NCI-H460 (cell line): ENCODE measurements at places on chromosomes 12 and 14.

DNA sequence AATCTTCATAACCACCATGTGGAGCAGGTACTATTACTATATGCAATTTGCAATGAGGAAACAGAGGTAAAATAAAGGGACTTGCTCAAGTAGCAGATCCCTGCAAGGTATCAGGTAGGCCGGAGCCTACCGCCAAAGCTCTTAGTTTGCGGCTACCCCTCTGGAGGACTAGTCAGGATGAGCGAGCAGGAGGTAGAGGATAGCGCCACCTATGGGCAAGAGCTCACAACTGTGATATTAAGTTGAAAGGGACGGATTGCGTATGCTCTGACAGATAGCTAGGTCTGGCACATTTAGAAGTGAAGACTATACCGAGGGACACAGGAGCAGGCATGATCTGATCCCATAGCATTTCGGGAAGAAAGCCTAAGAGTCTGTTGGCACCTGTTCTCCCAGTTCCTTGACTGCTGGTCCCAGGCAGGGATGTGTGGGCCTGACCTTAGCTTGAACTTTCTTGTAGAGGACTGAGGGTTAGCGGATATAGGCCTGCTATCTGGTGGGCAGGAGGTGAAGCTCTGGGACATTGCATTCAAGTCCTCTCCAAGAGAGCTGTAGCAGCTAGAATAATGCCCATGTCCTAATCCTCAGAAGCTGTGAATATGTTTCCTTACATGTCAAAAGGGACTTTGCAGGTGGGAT lies 48.0 kb downstream of the SLC17A8 start:
- DNase-seq, result peak; percentile 44

DNA sequence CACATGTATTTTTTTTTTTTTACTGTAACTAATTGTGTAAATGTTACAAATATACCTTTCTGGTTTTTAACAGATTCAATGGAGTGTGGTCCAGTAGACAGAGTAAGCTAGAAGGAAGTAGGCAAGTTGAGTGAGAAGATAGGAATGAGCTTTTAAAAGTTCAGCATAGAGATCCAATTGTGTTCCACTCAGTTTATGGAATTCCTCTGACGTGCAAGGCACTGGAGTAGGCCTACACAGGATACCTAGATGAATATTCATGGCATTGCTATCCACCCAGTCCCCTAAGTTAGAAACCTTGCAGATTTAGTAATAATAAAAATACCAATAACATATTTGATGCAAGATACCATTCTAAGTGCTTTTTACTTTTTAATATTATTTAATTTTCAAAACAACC lies 225.6 kb upstream of the ARID2 start:
- no peak for DNase-seq

- no peak for DNase-seq
Observed at GRCh38 chr14:50932592-50933495, 11.4 kb downstream of the PYGL start.

- no peak for DNase-seq
Observed at GRCh38 chr14:76109087-76109880, 42.4 kb upstream of the GPATCH2L start.

GRCh38 chr12:46958053-46958452 lies 121.4 kb upstream of the PCED1B start:
- DNase-seq, result no peak

DNA sequence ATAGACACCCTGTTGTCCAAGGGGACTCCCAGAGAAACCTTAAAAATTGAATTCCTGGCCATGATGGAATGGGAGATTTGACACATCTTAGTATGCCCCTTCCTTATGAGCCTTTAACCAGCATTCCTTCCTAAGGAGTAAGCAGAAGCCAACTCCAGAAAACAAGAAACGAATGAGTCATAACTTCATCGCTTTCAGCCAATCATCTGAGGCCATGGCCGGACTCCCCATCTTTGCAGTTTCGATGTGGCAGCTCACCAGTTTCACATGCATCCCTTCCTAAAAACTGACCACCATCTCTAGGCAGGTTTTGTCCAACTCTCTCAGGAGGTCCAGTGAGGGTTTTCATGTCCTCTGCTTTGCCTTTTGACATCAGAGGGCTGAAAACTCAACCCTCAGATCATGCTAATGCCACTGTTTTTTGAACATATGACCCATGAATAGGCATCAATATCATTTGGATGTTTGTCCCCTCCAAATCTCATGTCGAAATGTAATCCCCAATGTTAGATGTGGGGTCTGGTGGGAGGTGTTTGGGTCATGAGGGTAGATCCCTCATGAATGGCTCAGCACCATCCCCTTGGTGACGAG lies 19.9 kb downstream of the DAAM1 start:
- DNase-seq, result no peak

- DNase-seq, result no peak
Observed at GRCh38 chr14:24693983-24694382, 60.0 kb upstream of the GZMB start.

DNA sequence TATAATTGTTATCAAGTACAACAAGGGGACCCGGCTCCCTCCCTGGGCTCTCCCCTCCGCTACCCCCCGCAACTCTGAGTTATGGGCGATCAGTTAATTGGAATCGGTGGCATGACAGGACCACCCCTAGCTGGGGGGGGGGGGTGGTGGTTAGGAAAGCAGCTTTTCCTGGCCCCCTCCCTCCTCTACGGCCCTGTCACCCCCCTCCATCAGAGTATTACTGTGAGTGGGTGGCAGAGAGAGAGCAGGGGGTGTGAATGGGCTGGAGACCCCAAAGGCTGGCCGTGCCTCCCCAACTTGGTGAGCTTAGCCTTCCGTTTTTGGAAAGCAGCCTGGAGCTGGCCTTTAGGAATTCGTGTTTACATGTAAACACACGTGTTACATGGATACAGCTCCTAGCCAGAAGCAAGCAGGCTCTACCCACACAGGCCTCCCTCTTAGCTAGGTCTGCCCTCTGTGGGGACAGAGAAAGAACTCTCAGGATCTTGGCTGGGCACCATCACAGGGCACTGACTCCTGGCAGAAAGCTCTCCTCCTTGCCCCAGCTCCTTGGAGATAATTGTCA lies 1.1 kb upstream of the HOXC4 start:
- no peak for DNase-seq

GRCh38 chr14:76077340-76077739 lies 74.4 kb upstream of the GPATCH2L start:
- no peak for DNase-seq

- DNase-seq, result no peak
Observed at GRCh38 chr12:77888611-77889010, 57.9 kb downstream of the NAV3 start.

DNA sequence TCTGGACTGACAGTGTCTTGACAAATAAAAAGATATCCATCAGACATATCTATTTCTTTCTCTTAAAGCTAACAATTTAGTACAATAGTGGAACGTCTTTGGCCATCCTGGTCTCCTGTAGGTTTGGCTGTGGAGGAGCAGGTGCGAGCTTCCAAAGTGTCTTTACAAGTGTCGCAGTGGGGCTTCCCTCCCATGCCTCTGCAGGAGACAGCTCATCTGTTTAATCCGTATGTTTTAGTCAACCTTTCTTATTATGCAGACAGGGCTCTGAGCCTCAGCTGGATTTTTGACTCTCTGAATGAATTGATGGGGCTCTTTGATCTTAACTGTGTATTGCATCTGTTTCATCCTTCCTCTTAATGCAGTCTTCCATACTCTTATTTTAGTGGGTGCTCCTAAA lies 57.5 kb downstream of the RMST start:
- no peak for DNase-seq

DNA sequence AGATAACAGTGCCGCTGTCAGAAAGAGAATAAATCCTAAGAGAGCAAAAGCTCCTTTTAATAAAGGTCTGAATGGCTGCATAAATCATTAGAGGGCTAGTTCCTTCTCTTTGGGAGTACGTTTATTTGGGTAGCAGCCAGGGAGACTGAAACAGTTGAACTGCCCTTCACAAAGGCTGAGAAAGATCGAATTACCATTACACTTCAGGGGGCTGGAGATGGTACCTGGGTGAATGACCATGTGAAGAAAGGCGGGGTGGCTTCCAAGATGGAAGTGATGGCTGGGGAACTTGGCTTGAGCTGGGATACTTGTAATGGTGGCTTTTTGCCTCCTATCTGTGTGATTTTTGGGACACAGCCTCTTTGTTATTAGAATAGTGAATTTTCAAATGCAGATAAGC lies 1.7 kb upstream of the FGD4 start:
- no peak for DNase-seq

- no peak for DNase-seq
Observed at GRCh38 chr12:24705741-24706358, 243.1 kb downstream of the BCAT1 start.

- no peak for DNase-seq
Observed at GRCh38 chr14:58299401-58300330, 1.3 kb downstream of the ARID4A start.

DNA sequence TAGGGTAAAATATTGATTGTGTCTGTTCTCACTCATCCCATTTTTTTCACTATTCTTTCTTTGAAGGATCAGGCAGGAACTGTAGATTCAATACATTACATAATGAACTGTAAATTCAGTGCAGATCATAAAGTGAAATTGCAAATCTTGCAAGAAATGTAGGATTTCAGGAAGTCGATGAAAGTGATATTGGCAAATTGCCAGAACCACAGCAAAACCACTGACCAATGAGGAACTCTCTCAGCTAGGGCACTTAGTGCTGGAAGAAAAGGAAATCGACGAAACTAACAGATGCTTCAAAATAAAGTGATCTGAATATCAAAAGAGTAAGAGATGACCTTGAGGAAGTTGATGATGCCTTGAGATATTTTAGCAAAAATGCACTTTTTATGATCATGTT lies 157.6 kb downstream of the AACS start:
- DNase-seq, result no peak

GRCh38 chr12:114744691-114745090 lies 60.7 kb upstream of the TBX3 start:
- no peak for DNase-seq

DNA sequence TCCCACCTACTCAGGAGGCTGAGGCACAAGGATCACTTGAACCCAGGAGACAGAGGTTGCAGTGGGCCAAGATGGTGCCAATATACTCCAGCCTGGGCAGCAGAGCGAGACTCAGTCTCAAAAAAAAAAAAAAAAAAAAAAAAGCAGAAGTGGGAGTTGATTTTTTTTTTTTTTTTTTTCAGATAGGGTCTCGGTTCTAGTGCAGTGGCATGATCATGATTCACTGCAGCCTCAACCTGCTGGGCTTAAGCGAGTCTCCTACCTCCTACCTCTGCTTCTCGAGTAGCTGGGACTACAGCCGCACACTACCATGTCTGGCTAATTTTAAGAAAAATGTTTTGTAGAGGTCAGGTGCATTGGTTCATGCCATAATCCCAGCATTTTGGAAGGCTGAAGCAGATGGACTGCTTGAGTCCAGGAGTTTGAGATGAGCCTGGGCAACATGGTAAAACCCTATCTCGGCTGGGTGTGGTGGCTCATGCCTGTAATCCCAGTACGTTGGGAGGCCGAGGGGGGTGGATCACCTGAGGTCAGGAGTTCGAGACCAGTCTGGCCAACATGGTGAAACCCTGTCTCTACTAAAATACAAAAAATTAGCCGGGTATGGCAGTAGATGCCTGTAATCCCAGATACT lies 16.3 kb upstream of the HSP90AA1 start:
- no peak for DNase-seq

DNA sequence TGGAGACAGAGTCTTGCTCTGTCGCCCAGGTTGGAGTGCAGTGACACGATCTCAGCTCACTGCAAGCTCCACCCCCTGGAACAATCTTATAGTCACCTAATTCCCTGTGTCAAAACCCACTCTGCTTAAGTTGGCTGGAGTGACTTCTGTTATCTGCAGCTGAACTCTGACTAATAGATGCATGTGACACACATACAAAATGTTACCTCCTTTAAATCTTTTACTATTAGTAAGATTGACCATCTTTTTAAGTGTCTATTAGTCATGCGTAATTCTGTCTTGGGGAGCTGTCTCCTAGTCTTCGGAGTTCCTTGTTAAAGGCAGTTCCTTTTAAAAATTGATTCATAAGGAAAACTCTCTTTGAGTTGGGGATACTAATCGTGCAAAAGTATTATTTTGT lies 7.4 kb downstream of the IFI27L1 start:
- no peak for DNase-seq

DNA sequence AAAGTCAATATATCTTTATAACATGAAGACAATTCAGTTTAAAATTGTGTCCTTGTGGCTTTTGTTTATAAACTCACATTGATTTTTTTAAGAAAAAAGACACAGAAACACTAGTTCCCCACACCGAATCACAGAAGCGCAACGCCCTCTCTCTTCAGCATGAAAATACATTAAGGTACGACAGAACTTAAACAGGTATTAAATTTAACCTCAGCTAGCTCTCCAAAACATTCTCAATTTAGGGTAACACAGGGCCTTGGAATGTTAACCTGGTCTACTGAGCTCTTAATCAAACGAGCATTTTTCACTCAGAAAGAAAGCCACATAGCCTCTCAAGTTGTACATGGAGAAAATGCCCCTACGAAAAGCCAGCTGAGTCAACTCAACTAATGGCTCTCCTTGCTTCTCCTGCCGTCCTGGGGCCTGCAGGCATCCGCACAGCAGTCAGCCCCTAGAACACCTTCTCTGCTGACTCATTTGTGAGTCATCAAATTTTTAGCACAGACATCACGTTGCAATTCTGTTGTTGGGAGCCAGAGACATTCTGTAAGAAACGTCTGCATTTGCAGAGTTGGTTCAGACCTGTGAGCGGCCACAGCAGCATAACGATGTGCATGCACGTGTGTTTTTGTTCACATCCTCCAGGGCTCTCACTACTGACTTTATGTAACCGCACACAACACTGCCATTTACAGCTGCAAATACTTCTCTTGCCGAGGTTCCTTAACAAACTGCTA lies 141.6 kb downstream of the ITPR2 start:
- DNase-seq, result peak; percentile 59

- no peak for DNase-seq
Observed at GRCh38 chr12:70648191-70648590, 11.0 kb upstream of the PTPRB start.

- DNase-seq, result no peak
Observed at GRCh38 chr12:23127701-23128100, 502.7 kb downstream of the ETNK1 start.
